ENCODE measurements at places on chromosomes 5 and 9.

DNA sequence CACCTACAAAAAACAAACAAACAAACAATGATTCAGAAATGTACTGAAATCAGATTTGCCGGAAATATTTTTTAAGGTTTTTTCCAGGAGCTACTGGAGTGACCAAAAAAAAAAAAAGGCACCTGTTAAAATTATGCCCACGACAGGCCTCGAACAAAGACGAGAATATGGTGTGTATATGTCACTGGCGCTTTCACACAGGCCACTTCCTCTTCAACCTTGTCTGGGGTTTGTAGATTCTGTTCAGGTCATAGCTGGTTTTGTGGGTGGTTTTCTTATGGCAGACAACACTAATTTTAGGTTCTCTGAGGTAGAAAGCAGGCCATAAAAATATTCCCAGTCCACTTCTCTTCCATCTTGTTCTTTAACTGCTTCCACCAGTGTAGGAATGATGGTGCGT is 7.0 kb downstream of the NDUFB6 start:
- no peak for DNase-seq

DNA sequence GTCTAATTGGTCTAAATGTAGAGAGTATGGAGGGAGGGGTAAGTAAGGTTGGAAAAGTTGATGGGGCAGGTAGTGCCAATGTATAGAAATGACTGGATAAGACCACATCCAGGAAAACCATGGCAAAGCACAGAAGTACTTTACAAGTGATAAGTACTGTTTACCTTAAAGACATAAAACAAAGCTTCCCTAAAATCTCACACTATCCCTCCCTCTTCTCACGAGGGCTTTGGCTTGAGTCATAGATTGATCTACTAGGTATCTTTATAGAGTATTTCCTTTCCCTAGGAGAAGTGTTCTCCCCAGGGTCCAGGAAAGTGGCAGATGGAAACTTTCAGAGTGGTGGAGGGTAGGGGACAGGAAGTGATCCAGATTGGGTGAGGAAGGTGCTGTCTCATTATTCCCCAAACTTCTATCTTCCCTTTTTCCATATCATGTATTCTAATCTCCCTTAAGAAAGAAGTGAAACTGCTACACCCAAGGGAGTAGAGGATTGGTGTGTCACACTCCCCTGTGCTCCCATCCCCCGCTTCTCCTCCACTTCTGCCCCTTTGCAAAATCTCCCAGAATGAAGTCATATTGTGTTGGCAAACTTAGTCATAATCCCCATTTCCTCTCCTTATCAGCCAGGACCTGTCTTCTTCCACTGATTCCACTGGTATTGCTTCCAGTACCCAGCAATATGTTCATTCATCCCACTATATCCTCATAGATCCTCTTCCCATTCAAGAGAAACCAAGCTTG is 14.6 kb downstream of the IL33 start:
- no peak for DNase-seq

- no peak for DNase-seq
Measured at GRCh38 chr5:8598356-8598755, 729.4 kb downstream of the MTRR start.

- DNase-seq: no peak
Measured at GRCh38 chr5:111834926-111835599, 78.1 kb upstream of the NREP start.

DNA sequence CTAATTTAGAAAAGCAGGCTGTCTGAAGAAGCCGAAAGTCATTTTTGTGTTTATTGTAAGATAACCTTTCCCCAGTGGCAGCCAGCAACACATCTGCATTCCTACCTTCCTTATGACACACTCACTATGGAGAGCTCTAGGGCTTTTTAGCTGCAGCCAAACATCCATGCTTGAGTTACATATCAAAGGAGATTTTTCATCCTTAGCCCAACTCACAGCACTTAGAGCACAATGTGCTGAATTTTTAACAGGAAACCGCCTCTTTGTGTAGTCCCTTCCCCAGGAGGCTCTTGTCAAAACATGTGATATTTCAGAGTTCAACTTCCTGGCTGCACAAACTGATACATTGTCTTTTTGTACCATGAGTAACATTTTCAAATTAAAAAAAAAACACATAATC is 379.2 kb downstream of the CTNND2 start:
- DNase-seq: no peak

DNA sequence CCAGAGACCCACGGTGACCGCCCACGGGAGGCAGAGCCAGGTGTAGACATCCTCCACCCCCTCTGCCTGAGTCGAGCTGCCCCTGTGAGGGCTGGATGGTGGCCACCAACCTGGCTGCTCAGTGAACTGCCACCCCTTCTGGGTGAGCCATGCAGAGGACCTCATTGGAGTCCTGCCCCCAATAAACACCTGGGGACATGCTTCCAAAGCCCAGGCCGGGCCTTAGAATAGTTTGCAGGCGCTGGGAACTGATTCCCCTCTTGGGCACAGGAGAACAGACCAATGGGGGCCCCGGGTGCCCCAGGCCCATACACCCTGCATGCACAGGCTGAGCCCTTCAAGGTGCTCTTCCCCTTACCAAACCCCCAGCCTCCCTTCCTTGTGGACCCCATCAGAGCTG is 38.1 kb upstream of the GFPT2 start:
- DNase-seq: no peak

- DNase-seq: no peak
Measured at GRCh38 chr9:113879911-113880310, 3.8 kb downstream of the ZNF618 start.

DNA sequence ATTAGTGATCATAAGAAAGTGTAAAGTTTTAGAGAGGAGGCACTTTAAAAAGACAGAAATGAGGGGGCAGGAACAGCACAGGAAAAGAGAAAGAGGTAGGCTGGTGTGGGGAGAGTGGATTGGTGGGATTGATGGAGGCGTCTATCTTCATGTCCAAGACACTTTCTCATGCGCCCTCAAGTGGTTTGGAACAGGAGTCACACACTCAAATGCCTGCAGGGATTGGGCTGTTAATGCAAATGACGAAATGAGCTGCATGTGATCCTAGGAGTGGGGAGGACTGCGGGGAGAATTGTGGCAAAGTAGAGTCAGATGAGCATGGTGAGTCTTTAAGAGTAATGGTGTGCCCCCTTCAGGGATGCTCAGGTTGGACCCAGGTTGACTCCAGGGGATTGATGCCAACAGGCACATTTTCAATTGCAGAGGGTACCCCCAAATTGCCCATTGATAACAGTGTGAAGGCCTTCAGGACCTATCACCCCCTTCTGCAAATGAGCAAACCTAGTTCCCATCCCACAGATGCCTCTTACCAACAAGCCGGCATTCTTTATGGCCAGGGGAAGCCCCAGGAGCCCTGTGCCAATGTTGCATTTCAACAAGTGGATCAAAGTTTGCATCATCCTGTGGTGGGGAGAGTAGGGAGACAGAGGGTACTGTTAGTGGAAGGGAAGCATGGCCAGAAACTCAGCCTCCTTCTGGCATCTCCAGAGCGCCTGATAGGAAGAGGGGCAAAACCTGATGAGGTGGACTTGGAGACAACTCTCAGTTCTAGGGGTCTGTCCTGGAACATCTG is 5.3 kb downstream of the SLC36A3 start:
- no peak for DNase-seq

DNA sequence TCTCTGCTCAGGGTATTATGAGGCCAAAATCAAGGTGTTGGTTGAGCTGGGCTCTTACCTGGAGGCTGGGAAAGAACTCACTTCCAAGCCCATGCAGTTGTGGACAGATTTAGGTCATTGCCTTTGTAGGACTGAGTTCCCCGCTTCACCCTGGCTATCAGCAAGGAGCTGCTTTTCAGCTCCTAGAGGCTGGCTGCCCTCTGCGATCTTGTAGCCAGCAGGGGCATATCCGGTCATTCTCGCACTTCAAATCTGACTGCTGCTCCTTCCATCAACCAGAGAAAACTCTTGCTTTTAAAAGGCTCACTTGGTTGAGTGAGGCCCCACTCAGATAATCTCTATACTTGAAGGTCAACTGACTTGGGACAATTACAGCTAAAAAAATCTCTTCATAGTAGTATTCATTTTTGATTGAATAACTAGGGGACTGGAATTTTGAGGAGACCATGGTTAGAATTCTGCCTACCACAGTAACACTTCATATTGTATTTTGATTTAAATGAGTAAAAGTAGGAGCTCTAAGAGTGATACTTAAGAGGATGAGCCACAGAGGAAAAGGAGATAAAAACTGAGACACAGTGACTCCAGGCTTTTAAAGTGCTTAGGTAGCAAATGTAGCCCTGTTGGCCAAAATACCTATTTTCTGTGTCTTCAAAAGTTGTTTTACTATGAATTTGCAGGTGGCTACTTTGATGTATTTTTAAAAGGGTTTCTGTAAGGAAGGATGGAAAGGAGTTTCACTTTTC is 137.4 kb downstream of the CD180 start:
- no peak for DNase-seq

GRCh38 chr5:108339220-108339619 is 42.7 kb downstream of the FBXL17 start:
- no peak for DNase-seq
